ENCODE measurements at places on chromosomes 4 and X.

DNA sequence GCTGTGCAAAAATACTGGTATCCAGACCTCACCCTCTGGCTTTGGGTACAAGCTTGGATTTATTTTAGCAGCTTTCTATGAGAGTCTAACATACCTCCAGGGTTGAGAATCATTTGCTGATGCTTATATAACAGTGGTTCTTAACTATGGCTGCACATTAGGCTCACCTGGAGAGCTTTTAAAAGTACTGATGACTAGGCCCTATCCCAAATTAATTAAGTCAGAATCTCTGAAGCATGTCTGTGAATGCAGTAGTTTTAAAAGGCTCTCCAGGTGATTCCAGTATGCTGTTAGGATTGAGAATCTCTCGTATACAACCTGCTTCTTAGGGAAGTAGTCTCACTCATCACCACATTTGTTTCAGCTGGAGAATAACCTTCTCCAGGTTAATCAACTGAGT, 99.2 kb downstream of the PDHA2 start:
- no peak for DNase-seq

- no peak for DNase-seq
Observed at GRCh38 chrX:101407167-101407747, 468 bp downstream of the GLA start.

GRCh38 chrX:110435196-110435595, 76.5 kb downstream of the RTL9 start:
- no peak for DNase-seq

- DNase-seq, result no peak
Observed at GRCh38 chr4:56791316-56791715, 30.2 kb downstream of the SPINK2 start.

All from hematopoietic multipotent progenitor cell (in vitro differentiated cells).